Karpas-422 (cell line): ENCODE measurements at places on chromosomes 3 and 15.

GRCh38 chr3:71067977-71068654, 515.4 kb downstream of the FOXP1 start:
- peak; percentile 74 for DNase-seq

GRCh38 chr15:100250176-100250800, 91.5 kb downstream of the ADAMTS17 start:
- DNase-seq: no peak

DNA sequence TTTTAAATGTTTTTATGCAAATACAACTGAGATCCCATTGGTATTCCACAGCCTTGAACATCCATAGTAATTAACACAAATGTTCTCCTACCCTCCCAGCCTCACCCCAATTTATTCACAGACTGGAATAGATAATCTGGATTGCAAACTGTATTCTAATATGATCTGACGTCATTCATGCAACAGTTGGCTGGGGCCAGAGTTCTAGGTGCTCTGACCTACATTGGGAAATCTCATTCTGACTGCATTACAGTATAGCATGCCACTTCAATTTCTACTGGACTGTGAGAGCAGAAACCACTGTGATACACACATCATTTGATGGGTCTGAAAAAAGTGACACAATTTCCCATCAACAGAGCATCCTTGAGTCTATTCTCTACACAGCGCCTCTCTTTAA, 403.1 kb downstream of the MAGI1 start:
- no peak for DNase-seq

DNA sequence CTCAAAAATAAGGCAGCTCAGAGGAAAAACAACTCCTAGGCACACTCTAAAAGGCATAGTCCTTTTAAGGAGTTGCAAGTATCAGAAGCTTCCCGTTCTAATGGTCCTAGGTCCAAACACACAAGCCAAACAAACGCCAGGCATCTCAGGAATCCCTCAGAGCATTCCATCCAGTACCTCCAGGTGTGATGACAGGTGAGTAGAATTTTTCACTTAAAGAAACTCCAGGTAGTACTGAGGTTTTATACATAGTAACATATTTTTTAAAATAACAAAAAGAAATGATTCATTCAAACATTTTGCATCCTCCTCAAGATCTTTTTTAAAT, 1092.3 kb downstream of the TUSC7 start:
- no peak for DNase-seq

GRCh38 chr15:63104727-63105126, 16.9 kb upstream of the LACTB start:
- no peak for DNase-seq

- no peak for DNase-seq
Observed at GRCh38 chr3:150535204-150535603, 11.1 kb downstream of the SERP1 start.

- DNase-seq: no peak
Observed at GRCh38 chr15:68667800-68668625, 89.2 kb downstream of the CORO2B start.

DNA sequence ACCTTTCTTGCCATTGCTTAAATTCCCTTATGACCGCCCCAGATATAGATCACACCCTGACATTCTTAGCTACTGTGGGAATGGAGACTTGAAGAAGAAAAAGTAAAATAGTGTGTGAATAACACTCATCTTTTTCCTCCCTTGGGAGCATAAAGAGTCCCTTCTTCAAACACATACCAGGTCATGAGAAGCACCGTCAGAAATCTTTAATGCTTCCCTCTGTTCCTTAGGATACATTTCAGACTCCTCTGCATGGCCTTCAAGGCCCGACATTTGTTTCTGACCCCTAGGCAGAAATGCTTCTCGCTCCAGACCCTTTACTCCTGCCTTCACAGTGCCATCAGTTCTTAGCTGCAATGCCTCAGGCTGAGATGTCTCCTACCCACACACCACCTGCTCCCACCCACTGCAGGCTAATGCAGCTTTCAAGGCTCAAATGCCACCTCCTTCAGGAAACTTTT, 143.8 kb upstream of the IL12A start:
- DNase-seq: no peak

DNA sequence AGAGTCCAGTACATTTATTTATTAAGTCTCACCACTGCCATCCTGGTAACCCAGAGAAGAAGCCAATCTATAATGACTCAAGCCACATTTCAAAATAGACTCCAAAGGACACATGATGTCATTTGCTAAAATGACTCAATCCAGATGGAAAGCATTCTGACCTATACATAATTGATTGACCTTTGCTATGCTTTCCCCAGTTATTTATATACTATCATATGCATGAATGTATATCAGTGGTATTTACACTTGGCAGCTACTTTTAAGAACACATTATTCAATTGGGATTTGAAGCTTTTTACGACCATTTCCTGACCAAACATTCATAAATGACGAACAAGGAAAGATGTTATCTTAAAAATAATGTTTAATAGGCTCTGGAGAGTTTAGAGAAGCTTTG, 297.2 kb downstream of the FHIT start:
- no peak for DNase-seq

DNA sequence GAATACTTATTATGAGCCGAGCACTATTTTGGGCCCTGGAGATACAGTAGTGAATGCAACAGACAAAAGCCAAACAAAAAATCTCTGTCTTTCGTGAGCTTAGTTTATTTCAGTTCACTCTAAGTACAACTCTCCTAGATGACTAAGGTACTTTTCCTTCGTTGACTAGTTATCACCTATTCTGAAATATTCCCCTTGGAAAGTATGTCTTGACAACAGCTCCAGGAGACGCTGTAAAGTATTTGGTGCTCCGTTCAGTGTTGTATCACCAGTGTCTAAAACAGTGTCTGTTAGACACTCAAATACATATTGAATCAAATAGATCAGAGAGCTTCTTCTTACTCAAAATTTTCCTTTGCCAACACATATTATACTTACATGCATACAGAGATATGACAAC, 119.6 kb downstream of the TFDP2 start:
- DNase-seq: no peak

DNA sequence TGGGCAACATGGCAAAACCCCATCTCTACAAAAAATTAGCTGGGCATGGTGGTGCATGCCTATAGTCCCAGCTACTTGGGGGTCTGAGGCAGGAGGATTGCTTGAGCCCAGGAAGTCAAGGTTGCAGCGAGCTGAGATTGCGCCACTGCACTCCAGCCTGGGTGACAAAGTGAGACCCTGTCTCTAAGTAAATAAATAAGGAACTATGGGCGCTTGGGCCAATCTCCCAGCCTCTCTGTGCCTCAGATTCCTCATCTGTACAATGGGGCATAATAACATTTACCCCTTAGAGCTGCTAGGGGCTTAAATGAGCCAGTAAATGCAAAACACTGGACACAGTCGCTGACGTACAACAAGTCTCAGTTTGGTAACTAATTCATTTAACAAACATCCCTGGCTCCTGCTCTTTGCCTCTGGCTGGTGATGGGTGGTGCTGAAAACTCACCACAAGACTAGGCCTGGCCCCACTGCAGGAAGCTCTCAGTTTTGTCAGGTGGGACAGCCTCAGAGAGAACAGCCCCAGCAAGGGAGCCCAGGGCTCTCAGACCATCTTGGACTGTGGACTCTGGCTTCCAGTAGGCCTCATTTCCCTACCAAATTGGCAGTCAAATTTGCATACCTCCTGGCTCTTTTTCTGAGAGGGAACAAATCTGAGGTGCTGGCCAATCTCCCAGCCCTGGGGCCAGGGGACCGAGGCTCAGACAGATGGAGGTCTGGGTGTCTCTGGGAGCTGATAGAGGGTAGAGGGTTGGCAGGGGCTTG, 6.4 kb upstream of the TBC1D2B start:
- peak; percentile 72 for DNase-seq

DNA sequence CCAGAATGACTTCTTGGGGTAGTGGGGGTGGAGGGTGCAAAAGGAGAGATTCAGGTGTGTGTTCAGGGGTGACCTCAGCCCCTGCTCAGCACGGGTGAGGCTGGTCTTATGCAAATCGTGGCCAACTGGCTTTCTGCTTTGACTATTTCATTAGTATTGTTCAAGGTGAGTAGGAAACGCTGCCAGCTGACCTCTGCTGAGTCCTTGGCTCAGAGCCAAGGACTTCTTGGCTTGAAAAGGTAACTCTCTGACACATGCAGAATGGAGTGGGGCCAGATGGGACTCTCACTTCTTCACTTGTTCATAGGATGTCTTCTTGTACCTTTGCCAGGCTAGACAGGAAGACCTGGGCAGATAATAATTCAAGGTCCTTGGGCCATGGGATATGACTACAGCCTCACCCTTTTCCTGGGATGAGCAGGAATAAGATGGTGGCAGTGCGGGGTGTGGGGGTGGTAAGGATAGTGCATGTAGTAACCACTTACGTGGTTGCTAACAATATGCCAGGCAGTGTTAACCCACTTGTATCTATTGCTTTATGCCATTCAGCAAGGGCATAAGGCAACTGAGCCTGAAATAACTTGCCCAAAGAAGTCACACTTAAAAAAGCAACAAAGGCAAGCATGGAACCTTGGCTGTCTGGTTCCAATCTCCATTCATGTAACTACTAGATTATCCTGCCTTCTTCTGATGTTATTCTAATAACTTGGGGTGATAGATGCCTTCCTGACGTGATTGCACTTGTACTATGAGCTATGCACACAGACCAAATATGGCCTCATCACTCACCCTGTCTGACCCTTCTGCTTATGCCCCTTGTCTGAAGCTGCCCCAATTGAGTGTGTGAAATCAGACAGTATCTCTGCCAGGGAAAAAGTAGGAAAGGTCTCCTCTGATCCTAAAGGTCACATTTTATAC, 193.1 kb downstream of the NR1D2 start:
- DNase-seq: peak; percentile 49

- no peak for DNase-seq
Observed at GRCh38 chr15:57041416-57041815, 123.0 kb downstream of the TCF12 start.

DNA sequence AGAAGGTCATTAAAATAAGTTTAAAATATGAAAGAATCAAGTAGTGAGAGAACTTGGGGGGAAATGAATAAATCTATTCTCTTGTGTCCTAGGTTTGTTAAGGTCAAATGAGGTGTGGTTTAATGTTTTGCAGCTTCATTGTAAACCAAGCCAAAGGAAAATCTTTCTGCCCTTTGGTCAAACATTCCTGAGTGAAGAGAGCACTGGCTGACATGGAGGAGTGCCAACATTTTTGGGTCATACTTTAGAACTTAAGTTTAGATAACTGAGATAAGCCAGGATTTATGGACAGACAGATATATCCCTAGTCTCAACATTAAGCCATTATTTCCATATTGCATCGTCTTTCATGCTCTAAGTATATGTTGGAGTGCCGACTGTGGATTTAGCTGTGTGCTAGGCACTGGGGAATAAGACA, 66.4 kb downstream of the PTPRG start:
- no peak for DNase-seq

- peak; percentile 68 for DNase-seq
Observed at GRCh38 chr3:187565701-187566100, 104.5 kb downstream of the SST start.
